ENCODE measurements at places on chromosomes 7 and 10.
A peak's percentile ranks its signal among the peaks of the same experiment; 100 is the strongest.

DNA sequence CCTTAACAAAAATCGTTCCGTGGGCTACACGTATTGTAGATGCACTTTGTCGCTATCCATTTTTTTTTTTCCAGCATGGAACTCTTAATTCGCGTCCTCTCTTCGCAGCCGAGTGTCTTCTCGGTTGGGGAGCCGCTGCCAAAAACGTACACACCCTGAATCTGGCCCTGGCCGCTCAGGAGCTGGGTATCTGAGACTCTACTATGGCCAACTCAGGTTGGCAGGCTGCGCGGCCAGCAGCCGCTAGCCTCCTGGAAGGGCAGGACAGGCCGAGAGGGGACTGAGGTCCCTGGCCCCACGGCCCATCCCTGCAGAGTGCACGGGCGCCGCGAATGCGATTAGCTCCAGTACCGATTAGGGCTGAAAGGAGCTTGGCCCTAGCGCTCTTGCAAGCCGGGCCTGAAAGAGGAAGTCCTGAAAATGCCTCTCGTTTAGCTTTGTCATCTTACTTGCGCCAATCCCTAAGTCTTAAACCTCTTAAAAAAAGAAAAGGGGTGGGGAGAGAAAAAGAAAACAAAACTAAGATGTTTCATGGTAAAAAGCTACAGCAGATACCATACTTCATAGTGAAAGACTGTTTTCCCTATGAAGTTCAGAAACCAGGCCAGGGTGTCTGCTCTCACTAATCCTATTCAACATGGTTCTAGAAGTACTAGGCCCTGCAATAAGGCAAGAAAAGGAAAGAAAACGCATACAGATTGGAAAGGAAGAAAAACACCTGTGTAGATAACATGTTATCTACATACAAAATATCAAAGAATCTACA is 113.2 kb upstream of the RHEB start:
- ATAC-seq: peak; percentile 68

DNA sequence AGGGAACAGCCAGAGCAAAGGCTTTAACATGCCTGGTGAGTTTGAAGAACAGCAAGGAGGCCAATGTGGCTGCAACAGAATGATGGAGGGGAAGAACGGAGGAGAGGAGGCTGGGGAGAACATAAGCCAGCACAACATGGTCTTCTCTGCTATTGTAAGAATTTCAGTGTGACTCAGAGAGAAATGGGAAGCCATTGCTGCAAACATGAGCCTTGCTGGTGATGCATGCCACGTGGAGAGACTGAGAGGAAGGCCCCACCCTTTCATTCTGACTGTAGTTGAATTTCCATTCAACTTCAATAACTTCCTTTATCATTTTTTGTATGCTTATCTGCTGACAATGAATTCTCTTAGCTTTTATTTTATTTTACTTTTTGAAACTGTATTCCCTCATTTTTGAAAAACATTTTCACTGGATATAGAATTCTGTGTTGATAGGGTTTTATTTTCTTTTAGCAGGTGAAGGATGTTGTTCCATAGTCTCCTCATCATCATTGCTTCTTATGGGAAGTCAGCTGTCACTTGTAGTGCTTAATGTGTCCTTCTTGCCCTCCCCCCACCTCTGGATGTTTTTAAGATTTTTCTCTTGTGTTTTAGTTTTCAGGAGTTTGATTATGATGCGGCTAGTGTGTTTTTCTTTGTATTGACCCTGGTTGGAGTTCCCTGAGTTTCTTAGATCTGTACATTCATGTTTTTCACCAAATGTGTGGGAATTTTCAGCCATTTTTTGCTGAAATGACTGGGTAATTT is 46.4 kb upstream of the LEP start:
- no peak for ATAC-seq

DNA sequence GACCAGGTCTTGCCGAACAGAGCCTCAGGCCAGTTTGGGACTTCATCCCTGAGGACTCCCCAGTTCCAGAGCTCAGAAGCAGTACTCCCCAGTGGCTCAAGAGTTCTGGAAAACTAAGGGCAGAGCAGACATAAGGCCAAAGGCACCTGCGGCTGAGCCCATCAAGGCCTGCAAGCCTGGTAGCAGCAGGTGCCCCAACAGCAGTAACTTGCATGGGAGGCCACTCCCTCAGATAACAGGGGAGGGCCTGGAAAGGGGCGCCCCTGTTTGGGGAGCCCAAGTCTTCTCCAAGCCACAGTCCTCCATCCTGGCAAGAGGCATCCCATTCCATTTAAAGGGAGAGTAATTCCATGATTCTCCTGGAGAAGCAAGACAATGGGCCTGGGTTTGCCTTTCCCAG is 13.0 kb downstream of the POLL start:
- ATAC-seq: no peak

GRCh38 chr10:24983946-24984345 is 31.5 kb upstream of the PRTFDC1 start:
- no peak for ATAC-seq

DNA sequence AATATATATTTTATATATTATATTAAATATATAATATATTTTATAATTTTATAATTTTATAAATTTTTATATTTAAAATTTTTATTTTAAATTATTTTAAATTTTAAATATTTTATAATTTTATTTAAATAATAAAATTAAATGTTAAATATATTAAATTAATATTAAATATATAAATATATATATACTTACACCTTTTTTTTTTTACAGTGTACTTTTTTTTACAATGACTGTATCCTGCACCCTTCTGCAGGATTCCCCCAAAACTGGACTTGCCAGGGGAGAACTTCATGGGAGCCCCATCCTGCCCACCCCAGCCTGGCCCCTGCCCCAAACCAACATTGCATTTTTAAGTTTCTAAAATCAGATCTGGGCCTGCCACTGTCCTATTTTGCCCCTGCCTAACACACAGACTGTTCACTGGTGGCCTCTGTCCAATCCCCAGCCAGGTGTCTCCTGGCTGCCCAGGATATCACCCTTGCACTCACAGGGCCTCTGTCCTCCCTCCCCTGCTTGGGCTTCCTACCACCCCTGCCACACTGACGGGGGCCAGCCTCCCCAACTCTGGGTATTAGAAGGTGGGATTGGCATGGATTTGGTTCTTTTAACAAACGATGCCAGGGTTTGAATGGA is 138.0 kb downstream of the ADCY1 start:
- ATAC-seq: no peak

GRCh38 chr7:107039199-107039900 is 5.2 kb upstream of the PRKAR2B start:
- no peak for ATAC-seq

DNA sequence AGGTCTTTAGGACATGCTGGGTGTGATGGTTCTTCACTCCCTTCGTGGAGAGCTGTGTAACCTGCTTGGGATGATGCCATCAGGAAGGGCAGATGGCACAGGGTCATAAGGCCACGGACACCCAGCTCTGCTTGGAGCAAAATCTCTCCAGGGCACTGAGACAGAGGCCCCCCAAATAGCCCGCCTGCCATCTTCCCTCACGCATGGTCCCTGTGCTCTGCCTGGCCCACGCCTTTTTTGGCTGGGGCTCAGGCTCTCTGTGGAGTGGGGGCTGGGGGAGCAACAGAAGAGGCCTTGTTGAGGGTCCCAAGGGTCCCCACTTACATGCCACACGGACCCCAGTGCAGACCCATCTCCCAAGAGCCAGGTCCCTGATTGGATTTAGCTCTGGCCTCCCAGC is 93.3 kb upstream of the RET start:
- ATAC-seq: no peak

- no peak for ATAC-seq
Observed at GRCh38 chr10:132960071-132960472, 17.7 kb upstream of the CFAP46 start.

GRCh38 chr7:20385126-20385525 is 54.4 kb downstream of the ITGB8 start:
- no peak for ATAC-seq

- peak; percentile 65 for ATAC-seq
Observed at GRCh38 chr7:150631866-150632864, at the start of gene GIMAP6. TSS of gene GIMAP6 (minus strand) at chr7:150632385. CDS start at chr7:150630142, 2,243 bp downstream.

- ATAC-seq: no peak
Observed at GRCh38 chr10:14602807-14603533, 171.7 kb downstream of the FAM107B start.

- no peak for ATAC-seq
Observed at GRCh38 chr10:68957654-68958053, 1.7 kb downstream of the DDX21 start.

DNA sequence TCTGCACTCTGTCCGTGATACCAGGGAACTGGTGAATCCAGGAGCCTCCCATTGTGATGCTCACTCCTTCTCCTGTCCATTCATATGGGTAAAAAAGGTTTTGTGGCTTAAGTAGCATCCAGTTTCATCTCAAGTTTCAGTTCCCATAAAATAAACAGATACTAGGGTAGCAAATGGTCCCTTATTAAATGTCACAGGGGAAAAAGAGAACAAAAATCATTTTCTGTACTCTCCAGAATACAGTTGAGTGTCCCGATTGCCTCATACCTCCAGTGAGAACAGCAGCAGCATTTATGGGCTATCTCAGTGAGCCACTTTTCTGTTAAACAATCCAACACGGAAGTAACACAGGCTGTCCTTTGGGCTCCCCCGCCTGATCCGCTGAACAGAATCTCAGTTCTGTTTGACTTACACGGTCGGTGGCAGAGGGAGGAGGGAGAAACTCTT is 179.6 kb downstream of the CELF2 start:
- peak; percentile 31 for ATAC-seq

Data from activated CD4-positive, CD25-positive, alpha-beta regulatory T cell treated with anti-CD3 and anti-CD28 coated beads, Interleukin-2, amount 50 U/mL, for 24 hours (primary cell).